ENCODE measurements at places on chromosomes 16 and 17. TPM values are rescaled to one million over a fixed set of nuclear protein-coding genes. Genes with fewer than 3 reads are reported as not detected.

TMEM92 gene
- 0.08 TPM for total RNA-seq

KRTAP2-1 gene
- total RNA-seq = not detected

CDH3 gene
- total RNA-seq = 0.33 TPM

UNC45B gene
- total RNA-seq = 0.25 TPM

ZNF423 gene
- total RNA-seq = not detected

HSD11B2 gene
- not detected for total RNA-seq

ZDHHC1 gene
- total RNA-seq = 0.45 TPM

TP53TG3B gene
- not detected for total RNA-seq

SLC38A8 gene
- total RNA-seq = not detected

SPATA32 gene
- total RNA-seq = 0.20 TPM

NEURL4 gene
- 31.2 TPM for total RNA-seq

AIPL1 gene
- total RNA-seq = not detected

TP53TG3 gene
- not detected for total RNA-seq

CACNA1G gene
- not detected for total RNA-seq

NAGS gene
- total RNA-seq = 1.5 TPM

CTU2 gene
- 16.5 TPM for total RNA-seq

KCNH6 gene
- total RNA-seq = not detected

RAPGEFL1 gene
- 6.0 TPM for total RNA-seq

QPRT gene
- total RNA-seq = 8.3 TPM

TBC1D3G gene
- not detected for total RNA-seq

ZNF286A gene
- total RNA-seq = 20.0 TPM

SMIM5 gene
- total RNA-seq = not detected

DCUN1D3 gene
- total RNA-seq = 20.7 TPM

NPIPB6 gene
- 0.60 TPM for total RNA-seq

CES5A gene
- not detected for total RNA-seq

TNP2 gene
- not detected for total RNA-seq

CISD3 gene
- total RNA-seq = 42.8 TPM

SLFN14 gene
- not detected for total RNA-seq

NUPR1 gene
- total RNA-seq = not detected

TLCD3B gene
- total RNA-seq = 6.0 TPM

C16orf95 gene
- 9.6 TPM for total RNA-seq

PITPNC1 gene
- total RNA-seq = 29.1 TPM

DEXI gene
- 24.2 TPM for total RNA-seq

SKAP1 gene
- total RNA-seq = 132 TPM

SEC14L1 gene
- total RNA-seq = 82.2 TPM

HSBP1 gene
- total RNA-seq = 66.2 TPM

TOM1L1 gene
- total RNA-seq = 0.86 TPM

CAVIN1 gene
- total RNA-seq = 1.0 TPM

STAT5A gene
- total RNA-seq = 96.7 TPM

KRT27 gene
- total RNA-seq = not detected

MEOX1 gene
- 4.7 TPM for total RNA-seq

SPN gene
- 359 TPM for total RNA-seq

CCL16 gene
- total RNA-seq = not detected

CHST4 gene
- total RNA-seq = not detected

CTF1 gene
- total RNA-seq = 0.25 TPM

PDIA2 gene
- total RNA-seq = not detected

ZG16 gene
- not detected for total RNA-seq

EXOSC6 gene
- total RNA-seq = 24.4 TPM

KRT20 gene
- not detected for total RNA-seq

PMP22 gene
- total RNA-seq = not detected

GRB7 gene
- 0.40 TPM for total RNA-seq

MARVELD3 gene
- total RNA-seq = 0.15 TPM

MYH11 gene
- 0.08 TPM for total RNA-seq

TMIGD1 gene
- total RNA-seq = not detected

All from activated CD4-positive, alpha-beta memory T cell treated with anti-CD3 and anti-CD28 coated beads, Interleukin-2, amount 10 ng/mL, durations not matched to agents 7 days and 5 days (primary cell).